ENCODE measurements at places on chromosomes 5 and 9.

GRCh38 chr5:74669821-74670220 is 15.2 kb upstream of the HEXB start:
- DNase-seq, result no peak

GRCh38 chr9:116959809-116960208 is 272.7 kb downstream of the TRIM32 start:
- peak; percentile 60 for DNase-seq

GRCh38 chr5:101306391-101307137 is 403.5 kb upstream of the ST8SIA4 start:
- peak; percentile 30 for DNase-seq

GRCh38 chr5:109868737-109869136 is 179.0 kb downstream of the MAN2A1 start:
- no peak for DNase-seq

- DNase-seq, result no peak
These were observed 40.3 kb downstream of the DNAJB5 start for GRCh38 chr9:35029852-35030251.

GRCh38 chr5:56212130-56212879 is 20.8 kb downstream of the ANKRD55 start:
- DNase-seq, result no peak

DNA sequence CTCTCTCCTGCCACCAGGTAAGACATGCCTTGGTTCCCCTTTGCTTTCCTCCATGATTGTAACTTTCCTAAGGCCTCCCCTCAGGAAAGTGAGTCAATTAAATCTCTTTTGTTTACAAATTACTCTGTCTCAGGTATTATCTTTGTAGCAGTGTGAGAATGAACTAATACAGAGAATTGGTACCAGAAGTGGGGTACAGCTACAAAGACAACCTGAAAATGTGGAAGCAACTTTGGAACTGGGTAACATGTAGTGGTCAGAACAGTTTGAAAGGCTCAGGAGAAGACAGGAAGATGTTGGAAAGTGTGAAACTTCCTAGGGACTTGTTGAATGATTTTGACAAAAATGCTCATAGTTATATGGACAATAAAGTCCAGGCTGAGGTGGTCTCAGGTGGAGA is 97.2 kb downstream of the FAM170A start:
- DNase-seq, result no peak

DNA sequence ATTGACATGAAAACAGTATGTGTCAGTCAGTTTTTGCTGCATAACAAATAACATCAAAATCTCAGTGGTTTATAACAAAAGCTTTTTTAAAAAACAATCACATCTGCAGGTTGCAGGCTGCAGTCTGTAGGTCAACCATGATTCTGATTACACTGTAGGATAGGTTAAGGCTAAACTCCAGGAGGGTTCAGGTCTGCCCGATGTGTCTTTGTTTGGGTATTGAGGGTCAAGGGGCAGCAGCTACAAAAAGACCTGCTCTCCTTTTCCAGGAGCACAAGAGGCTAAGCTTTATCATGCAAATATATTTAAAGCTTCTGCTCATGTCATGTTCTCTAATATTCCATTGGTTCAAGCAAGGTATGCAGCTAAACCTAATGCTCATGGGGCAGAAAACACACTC is 18.2 kb downstream of the GRIA1 start:
- no peak for DNase-seq

- DNase-seq, result no peak
These were observed 32.8 kb downstream of the AFAP1L1 start for GRCh38 chr5:149304195-149305078.

- no peak for DNase-seq
These were observed 315.7 kb downstream of the MAT2B start for GRCh38 chr5:163821142-163821541.

GRCh38 chr5:72687288-72687687 is 129.2 kb upstream of the TNPO1 start:
- DNase-seq, result no peak

- DNase-seq, result no peak
These were observed 73.5 kb upstream of the PTGER4 start for GRCh38 chr5:40606077-40606765.

DNA sequence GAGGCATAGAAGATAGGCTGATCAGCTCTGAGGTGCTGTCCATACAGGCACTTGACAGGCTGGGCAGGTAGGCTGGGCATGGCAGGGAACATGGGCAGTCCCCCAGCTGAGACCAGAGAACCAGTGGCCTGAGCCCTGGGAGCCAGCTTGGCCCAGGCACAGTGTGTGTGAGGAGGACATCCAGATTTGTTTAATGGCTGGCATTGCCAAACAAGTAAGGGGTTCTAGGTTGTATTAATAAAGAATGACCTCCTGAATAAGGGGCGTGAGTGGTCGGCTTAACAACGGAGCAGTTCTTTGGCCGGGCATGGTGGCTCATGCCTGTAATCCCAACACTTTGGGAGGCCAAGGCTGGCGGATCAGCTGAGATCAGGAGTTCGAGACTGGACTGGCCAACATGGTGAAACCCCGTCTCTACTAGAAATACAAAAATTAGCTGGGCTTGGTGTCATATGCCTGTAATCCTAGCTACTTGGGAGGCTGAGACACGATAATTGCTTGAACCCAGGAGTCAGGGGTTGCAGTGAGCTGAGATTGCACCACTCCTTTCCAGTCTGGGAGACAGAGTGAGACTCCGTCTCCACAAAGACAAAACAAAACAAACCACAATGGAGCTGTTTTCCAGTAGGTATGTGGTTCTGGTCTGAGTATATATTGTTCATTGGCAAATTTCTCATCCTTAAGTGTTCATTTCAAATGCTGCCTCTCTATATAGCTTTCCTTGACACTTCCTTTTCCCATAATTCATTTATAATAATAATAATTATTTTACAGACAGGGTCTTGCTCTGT is 56.2 kb downstream of the ANGPTL2 start:
- DNase-seq, result no peak

- no peak for DNase-seq
These were observed 84.7 kb downstream of the ZNF618 start for GRCh38 chr9:113960768-113961167.

DNA sequence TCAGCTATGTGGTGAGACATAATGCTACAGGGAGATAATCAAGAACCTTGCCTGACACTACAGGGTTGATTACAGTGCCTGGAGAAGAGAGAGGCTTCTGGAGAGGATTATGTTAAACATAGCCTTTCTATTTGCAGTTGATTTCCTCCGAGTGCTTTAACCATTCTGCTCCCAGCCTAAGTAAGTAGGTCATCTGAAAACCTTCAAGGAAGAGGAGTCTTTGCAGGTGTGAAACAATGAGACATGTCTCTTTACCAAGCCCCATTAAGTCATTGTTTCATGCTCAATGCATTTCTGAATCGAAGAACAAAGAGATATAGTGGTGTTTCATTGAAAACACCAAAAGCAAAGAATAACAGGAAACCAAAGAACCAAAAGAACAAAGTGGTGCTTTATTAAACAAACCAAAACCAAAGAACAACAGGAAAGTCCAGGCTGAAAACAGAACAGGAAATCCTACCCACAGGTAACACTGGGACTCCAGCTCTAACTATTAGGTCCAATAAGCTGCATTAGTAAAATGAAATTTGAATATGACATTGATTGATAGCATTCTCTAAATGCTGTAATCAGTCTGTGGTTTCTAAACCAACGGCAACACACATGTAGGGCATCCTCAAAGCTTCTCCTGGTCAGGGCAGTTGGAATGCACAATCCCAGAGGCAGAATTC is 113.3 kb upstream of the SPATA31D4 start:
- no peak for DNase-seq

GRCh38 chr5:134877159-134877558 is 3.0 kb downstream of the TXNDC15 start:
- DNase-seq, result no peak

DNA sequence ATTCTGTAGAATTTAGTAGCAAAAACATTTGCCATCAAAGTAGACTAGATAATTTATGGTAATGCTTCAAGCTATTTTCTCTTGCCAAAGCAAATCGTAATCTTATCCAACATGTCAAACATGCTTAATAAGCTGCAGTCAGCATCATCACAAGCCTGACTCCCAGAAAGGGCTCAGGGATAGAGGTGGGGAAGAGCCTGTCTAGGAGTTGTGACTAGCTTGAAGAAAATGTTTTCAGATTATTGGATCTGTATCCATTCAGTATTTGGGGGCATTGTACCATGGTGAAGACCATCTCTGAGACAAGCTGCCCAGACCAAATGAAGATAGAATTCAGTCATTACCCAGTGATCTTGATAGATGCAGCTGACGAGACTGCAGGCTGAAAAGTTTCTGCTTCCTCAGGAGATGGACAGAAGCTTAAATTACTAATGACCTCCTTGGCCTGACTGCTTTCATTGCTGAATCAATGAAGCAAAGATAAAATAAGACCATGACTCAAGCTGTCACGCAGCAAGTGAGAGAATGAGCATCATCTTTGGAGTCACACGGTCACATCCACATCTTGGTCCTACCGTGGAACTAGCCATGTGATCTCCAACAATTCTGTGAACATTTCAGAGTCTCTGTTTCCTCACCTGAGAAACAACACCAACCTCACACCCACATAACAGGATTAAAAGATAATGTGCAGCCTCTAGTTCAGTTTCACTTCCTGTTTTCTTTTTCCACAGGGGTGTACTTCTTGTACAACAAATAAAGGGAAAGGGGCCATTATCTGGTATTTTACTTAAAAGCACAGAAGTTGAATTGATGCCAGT is 9.4 kb downstream of the ERAP2 start:
- no peak for DNase-seq

DNA sequence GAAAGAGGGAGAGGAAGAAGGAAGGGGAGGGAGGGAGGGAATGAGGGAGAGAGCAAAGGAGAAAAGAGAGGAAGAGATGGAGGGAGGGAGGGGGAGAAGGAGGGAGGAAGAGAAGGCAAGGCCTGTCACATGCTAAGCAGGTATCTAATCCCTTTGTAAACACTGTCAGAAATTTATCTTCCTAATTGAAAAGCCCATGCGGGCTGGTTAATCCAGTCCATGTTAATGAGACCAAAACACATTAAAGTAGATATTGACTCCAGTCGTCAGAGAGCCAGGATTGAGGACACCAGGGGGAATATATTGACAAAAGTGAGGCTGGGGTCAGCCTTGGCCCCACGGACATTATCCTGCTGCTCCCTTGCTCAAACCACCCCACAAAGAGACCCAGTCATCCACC is 37.4 kb upstream of the ALDH1B1 start:
- peak; percentile 72 for DNase-seq

DNA sequence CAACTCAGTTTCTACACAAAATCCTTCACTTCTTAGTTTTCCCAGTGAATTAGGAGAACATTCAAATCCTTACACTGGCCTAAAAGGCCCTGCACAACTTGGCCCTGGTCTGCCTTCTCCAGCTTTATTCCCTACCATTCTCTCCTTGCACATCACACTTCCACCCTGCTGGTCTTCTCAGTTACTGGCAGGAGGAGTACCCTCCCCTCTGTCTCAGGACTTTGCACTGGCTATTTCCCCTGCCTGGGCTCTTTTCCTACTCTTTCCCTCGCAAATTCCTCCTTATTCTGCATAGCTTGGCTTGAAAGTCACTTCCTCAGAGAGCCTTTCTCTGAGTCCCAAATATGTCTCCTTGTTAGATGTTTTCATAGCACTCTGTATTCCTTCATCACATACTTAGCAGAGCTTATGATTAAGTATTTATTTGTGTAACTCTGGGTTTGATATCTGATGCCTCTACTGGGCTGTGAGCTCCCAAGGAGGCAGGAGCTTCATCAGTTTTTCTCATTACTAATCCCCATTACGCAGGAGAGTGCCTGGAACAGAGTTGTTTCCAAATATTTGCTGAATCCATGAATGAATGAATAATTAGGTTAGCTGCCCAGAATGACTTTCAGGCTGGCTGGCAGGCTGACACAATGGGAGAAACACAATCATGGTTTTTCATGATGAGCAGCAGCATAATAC is 159.8 kb upstream of the KLF9 start:
- DNase-seq, result no peak

- DNase-seq, result no peak
These were observed 78.2 kb upstream of the RAPGEF1 start for GRCh38 chr9:131818089-131818488.

Data from NCI-H146 (cell line).